ENCODE measurements at places on chromosomes 5 and 9.

DNA sequence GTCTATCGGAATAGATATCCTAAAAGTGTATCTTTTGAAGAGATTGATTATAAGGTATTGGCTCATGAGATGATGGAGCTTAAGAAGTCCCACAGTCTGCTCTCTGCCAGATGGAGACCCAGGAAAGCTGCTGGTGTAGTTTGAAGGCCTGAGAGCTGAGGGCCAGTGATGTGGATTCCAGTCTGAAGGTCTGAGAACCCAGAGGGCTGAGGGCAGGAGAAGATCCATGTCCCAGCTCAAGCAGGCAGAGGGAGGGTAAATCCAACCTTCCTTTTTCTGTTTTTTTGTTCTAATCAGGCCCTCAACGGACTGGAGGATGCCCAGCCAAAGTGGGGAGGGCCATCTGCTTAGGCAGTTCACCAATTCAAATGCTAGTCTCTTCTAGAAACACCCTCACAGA is 11.0 kb upstream of the ABL1 start:
- no peak for DNase-seq

GRCh38 chr9:107749787-107750444 is 260.3 kb upstream of the KLF4 start:
- DNase-seq: peak; percentile 80

- DNase-seq: no peak
Observed at GRCh38 chr5:147673266-147673665, 109.3 kb downstream of the JAKMIP2 start.

DNA sequence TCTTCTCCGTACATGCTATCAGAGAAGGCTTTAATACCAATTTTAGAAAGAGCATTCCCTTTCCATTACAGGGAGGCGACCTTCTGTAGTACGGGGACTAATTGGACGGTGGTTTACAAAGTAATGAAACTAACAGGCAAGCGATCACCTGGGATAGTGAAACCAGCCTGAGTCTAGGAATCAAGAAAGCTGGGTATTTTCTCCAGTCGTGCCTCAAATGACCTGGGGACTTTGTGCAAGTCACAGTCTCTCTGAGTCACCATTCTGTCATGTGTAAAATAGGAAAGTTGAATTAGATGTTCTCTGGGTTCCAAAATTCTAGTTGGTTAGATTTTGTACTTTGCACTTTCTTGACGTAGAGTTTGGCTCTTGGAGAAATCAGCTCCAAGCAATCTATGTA is 22.7 kb upstream of the SSBP2 start:
- DNase-seq: no peak

- no peak for DNase-seq
Observed at GRCh38 chr5:15983392-15983791, 196.2 kb downstream of the MARCHF11 start.

GRCh38 chr9:68427216-68427977 is 71.0 kb downstream of the PGM5 start:
- DNase-seq: no peak

GRCh38 chr5:152529440-152529839 is 124.4 kb upstream of the NMUR2 start:
- no peak for DNase-seq

DNA sequence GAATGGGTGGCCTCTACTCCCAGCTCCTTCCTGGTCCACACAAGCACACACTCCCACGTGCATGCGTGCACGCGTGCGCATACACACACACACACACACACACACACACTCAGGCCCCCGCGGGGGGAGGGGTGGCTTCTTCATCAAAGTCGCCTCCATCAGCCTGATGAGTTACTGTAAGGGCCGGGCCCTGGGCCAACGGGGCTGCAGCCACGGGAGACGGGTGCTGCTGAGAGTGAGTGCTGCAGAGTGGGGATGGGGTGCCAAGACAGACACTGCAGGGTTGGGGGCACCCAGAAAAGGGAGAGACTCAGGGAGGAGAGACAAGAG is 18.1 kb downstream of the CNTFR start:
- peak; percentile 29 for DNase-seq

GRCh38 chr9:133493845-133494540 is 15.1 kb upstream of the SLC2A6 start:
- no peak for DNase-seq

DNA sequence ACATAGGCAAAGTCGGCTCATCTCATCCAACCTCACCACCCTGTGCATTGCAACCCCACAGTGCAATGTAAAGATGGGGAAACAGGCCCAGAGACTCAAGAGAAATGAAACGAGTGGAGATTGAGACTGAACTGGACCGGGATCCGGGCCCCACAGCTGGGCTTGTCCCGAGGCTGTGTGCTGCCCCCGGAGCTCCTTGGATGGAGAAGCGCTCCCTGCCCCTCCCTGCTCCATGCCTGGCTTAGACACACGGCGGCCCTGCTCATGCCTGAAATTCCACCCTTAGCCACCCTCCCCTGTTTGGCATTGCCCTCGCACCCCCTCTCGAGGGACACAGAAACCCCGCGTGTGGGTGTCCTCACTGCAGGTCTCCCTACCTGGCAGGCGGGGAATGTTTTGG is 27.2 kb upstream of the FCN1 start:
- no peak for DNase-seq

DNA sequence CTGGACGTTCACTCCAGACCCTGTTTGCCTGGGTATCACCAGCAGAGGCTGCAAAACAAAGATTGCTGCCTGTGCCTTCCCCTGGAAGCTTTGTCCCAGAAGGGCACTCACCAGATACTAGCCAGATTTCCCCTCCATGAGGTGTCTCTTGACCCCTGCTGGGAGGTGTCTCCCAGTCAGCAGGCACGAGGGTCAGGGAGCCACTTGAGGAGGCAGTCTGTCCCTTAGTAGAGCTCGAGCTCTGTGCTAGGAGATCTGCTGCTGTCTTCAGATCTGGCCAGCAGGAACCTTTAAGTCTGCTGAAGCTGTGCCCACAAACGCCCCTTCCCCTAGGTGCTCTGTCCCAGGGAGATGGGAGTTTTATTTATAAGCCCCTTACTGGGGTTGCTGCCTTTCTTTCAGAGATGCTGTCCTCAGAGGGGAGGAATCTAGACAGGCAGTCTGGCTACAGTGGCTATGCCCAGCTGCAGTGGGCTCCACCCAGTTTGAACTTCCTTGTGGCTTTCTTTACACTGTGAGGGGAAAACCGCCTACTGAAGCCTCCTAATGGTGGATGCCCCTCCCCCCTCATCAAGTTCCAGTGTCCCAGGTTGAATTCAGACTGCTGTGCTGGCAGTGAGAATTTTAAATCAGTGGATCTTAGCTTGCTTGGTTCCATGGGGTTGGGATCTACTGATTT is 253.9 kb downstream of the SPATA31D1 start:
- DNase-seq: peak; percentile 17

DNA sequence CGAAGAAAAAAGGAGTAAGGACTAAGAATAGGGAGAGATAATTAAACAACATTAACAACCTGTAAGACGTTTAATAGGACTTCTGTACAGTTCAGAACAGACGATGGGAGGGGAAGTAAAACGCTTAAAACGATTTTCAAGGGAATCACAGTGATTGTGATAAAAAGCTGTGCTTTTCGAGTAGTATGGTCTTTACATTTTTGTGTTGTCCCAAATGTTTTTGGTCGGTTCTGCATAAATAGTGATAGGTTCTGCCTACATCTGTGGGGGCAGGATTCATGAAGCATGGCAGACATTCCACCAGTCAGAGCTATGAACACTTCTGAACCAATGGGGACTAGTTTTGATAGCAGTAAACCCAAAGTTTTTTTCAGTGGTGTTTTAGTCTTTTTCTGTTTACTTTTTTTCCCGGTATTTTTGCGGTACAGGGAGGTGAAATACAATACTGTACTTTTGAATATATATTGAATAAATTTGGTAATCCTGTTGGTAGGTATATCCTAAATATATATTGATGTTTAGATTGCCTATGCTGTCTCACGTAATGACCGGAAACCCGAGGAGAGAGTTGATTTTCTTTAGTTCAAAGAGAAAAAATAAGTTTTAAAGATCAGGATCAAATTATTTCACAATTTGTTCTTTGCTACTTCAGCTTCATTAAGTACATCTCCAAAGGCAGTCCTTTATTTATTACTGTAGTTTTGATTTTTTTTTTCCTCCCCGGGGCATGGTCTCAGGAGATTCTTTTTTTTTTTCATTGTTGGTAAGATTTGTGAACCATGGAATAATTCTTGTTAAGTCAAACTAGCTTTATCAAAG is 1.3 kb downstream of the ERBIN start:
- peak; percentile 52 for DNase-seq

- no peak for DNase-seq
Observed at GRCh38 chr5:61115968-61116367, 46.3 kb downstream of the SMIM15 start.

DNA sequence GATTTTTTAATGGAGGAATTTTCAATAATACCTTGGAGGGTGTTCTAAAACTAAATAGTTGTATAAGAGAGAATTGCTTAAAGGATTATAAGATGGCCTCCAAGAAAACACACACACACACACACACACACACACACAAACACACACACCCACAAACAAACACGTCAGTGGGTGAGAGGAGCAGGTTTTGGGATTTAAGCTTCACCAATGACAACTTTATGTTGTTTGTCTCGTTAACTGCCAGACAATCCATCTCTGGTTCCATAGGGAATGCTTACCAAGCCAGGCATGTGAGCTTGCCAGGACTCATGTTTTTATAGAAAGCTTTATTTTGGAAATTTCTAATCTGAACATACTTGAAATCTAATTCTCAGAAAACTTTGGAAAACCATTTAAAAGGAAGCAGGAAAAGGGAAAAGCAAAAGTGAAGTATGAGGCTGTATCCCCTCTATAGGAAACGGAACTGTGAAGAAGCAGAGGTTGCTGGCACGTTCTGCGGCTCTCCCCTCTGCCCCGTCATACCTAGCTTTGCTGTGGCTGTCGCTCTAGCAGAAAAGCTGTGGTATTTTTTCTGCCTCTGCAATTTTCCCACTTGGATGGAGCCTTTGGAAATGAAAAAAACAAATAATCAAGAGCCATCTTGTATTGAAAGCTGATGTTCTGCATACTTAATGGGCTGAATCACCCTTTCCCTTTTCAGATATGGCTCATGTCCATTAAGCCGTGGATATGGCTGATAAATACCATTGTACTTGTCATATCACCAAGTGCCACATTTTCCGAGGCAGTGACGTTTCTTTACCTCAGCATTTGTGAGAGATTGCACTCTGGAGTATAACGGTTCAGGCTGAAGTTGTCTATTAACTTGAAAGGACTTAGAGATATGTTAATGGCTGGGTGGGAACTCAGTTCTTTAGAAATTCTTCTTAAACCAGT is 112.7 kb downstream of the NTRK2 start:
- no peak for DNase-seq

GRCh38 chr5:137148159-137148558 is 351.0 kb downstream of the SPOCK1 start:
- DNase-seq: no peak

GRCh38 chr9:80351612-80352011 is 779.8 kb downstream of the TLE4 start:
- no peak for DNase-seq

DNA sequence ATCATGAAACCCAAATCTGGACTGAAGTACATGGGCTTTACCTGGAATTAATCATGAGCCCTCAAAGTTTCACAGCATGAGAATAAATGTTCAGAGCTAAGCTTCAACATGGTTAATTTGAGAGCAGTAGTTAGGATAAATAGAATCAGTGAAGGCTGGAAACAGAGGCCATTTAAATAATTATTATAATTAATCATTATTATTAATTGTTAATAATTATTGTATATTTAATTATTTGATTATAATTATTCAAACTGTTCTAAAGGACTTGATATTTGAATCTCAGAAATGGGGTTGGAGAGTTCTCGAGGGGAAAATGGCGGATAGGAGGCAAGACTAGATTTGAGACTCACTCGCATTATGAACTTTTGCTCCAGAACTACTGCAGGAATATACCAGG is 119.6 kb upstream of the ITGA1 start:
- DNase-seq: no peak
